ENCODE measurements at places on chromosomes 7 and 10.

GRCh38 chr7:36755484-36755883 is 31.2 kb upstream of the AOAH start:
- no peak for DNase-seq

DNA sequence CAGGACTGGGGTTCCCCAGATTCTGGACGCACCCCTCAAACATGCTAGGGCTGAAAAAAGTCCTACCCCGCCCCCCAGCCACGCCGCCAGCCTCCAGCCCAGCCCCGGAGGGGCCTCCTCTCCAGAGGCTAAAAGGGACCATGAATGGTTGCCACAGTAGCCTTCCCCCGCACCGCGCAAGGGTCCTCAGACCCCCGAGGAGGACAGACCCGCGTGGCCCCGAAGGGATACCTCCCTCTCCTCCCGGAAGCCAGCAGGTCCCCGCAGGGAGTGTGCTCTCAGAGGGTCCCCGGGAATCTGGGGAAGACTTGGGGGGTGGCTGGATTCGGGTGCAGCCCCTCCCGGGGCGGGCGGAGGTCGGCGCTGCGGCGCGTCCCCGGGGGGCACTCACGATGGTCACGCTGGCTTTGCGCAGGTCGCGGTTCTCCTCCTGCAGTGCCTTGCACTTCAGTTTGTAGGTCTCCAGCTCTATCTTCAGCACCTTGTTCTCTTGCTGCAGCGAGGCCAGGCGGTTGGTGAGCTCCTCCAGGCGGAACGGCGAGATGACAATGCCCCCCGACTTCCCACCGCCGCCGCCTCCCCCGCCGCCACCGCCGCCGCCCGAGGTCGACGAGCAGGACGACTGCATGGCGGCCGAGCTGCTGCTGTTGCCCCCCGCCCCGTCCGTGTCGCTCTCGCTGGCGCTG is 482 bp downstream of the CCDC6 start:
- DNase-seq, result no peak

- DNase-seq, result no peak
Observed at GRCh38 chr7:110719741-110720140, 371.2 kb upstream of the LRRN3 start.

DNA sequence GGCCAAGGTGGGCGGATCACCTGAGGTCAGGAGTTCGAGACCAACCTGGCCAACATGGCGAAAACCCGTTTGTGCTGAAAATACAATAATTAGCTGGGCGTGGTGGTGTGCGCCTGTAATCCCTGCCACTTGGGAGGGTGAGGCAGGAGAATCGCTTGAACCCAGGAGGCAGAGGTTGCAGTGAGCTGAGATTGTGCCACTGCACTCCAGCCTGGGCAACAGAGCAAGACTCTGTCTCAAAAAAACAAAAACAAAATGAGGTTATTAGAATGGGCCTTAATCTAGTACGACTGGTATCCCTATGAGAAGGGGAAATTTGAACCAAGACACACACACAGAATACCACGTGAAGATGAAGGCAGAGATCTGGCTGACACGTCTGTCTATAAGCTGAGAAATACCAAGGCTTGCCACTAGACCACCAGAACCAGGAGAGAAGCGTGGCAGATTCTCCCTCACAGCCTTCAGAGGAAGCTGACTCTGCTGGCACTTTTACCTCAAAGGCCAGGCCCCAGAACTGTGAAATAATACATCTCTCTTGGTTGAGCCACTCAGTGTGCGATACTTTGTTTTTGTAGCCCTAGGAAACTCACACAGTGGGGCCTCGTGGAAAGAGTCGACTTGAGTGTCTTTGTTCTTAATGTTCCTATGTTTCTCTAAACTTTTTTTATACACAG is 59.6 kb downstream of the TMEM209 start:
- DNase-seq, result no peak

- DNase-seq, result no peak
Observed at GRCh38 chr10:71878327-71879034, 27.4 kb upstream of the PSAP start.

GRCh38 chr7:10657201-10657600 is 316.5 kb upstream of the PHF14 start:
- no peak for DNase-seq

- DNase-seq, result no peak
Observed at GRCh38 chr10:110192552-110192951, 14.9 kb upstream of the MXI1 start.

GRCh38 chr7:70997261-70997660 is 134.7 kb upstream of the GALNT17 start:
- no peak for DNase-seq

GRCh38 chr7:141295367-141295895 is 221.6 kb downstream of the TMEM178B start:
- DNase-seq, result no peak

- DNase-seq, result peak; percentile 22
Observed at GRCh38 chr7:26153823-26154783, 2.1 kb downstream of the NFE2L3 start.

GRCh38 chr10:71218046-71218650 is 5.8 kb downstream of the UNC5B start:
- no peak for DNase-seq

- no peak for DNase-seq
Observed at GRCh38 chr10:35415505-35415904, 79.2 kb downstream of the CCNY start.

GRCh38 chr7:37393476-37393875 is 55.2 kb downstream of the ELMO1 start:
- no peak for DNase-seq

GRCh38 chr7:8389593-8390261 is 43.7 kb upstream of the NXPH1 start:
- no peak for DNase-seq

GRCh38 chr7:142608630-142609428 is 140.4 kb upstream of the PRSS1 start:
- no peak for DNase-seq

DNA sequence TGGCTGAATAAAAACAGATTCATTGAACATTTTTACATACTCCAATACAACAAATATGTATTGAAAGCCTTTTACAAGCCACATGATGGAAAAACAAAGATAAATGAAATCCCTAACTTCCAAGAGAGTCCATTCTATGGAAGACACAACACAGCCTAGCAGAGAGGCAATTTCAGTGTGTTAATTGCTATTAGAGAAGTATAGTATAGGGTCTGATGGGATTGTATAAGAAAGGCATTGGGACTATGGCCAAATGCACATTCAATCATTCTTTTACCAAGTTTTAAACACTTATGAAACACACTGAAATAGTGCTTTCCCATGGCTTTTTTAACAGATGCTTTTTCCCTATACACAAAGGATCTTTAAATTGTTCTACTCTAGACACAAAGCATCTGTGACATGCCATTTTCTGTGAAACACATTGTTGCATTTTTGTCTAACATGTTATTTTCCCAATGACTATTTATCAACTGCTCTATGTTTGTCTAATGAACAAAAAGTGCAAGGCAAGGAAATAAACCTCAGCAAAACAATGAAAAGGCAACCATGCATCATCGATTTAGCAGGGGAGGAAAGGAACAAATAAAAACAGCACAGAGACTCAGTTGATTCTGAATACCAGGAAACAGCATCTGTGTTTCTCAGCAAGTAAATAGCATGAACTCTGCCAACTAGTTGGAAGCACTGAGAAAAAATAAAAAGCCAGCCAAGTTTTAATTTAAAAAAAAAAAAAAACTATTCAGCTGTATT is 42.4 kb upstream of the PHYHIPL start:
- no peak for DNase-seq

- DNase-seq, result no peak
Observed at GRCh38 chr10:88386821-88387773, 196.0 kb downstream of the RNLS start.

GRCh38 chr7:4959306-4959705 is 319 bp upstream of the MMD2 start:
- DNase-seq, result no peak

- DNase-seq, result no peak
Observed at GRCh38 chr10:74047304-74047703, 49.4 kb downstream of the VCL start.

DNA sequence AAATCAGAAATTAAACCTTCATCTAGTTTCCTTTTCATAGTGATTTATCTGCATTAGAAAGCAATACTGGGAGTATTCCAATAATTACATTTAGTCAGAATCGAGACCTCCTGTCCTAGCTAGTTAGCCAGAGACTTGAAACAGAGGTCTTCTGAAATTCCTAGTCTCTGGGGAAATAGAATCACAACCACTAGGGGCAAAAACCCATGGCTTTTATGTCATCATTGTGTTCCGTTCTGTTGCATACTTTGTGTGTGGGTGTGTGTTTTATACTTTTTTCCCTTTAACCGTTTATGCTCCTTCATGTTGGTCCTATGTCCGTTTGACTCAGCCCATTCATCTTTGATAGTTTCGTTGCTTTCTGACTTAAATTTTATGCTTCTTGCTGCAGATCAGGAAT is 79.8 kb downstream of the RALA start:
- DNase-seq, result no peak

DNA sequence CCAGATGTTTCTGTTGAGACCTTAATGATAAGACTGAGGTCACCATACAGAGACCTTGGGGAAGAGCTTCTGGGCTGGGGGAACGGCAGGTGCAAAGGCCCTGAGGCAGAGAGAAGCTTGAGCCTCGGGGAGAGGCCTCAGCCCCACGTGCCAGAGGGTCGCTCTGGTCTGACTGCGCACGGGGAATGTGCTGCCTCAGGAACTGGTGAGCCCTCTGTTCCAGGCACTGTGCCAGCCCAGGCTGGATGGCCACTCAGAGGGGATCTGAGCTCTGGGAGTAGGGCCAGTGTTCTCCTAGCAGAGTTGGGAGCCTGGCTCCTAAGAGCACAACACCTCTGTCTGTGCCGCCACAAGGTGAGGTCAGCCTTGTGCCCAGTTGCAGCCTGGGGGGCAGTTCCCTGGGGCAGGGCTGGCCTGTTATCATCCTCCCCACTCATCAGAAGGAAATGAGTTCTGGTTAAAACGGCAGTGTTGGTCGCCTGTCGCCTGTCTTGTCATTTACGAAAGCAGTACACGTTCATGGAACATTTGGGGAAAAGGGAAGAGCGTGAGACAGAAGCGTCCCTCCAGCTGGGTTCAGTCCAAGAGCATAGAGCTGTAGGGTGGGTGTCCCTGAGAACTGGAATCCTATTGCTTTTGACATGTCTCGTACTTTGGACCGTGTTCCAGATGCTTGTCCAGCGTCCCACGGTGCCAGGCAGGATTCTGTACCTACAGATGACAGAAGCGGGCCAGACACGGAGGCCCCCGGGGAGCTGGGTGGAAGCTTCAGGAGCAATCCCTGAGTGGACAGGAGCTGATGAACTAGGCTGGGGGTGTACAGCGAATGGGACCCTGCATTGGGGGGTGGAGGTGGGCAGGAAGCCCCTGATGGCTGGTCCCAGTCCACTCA is 4.3 kb downstream of the TTYH3 start:
- no peak for DNase-seq

DNA sequence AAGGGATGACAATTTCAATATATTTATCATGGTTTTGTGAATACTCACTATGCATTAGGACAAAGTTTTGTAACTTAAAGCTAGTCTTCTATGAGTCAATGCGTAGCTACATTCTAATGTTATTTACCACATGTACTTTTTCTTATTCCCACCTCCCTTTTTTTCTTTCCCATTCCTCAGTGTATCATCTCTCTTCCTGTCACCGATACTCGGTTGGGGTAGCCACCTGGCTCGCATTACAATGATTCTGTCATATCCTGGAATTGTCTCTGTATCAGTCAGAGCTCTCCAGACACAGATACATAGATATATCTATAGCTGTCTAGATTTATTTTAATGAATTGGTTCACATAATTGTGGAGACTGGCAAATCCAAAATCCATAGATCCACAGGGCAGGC is 9.8 kb upstream of the RALA start:
- DNase-seq, result no peak

DNA sequence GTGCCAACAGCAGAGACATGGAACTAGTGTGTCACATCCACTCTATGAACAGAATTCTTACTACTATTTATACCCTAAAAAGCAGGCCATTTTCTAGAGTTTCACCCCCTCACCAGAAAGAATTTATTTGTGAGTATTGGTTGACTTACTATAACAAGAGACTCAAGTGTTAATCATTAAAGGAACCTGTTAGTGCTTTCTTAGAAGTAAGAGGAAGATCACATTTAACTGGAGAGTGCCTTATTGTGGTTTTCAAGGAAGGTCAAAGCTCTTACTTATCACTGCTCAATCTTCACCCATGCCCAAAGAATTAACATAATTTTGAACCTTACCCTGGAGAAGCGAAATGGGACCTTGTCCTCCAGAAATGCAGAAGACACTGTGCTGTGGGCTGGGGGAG is 169.3 kb upstream of the PRSS1 start:
- no peak for DNase-seq

DNA sequence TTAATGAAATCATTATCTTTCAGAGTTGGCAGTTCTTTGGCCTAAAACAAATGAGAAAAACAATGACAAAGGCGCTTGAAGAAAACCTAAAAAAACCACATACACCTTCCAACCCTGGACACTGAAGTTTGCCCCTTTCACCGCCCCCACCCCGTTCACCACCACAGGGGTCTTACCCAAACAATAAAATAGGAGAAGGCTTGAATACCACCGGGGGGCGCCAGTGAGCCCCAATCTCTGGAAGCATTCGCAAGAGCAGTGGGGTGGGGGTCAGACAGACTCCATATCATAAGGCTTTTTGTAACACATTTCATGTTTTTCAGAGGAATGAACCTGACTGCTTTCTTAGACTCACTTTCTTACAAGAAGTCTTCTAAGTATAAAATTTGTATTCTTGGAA is 163.6 kb downstream of the PIP4K2A start:
- peak; percentile 67 for DNase-seq

DNA sequence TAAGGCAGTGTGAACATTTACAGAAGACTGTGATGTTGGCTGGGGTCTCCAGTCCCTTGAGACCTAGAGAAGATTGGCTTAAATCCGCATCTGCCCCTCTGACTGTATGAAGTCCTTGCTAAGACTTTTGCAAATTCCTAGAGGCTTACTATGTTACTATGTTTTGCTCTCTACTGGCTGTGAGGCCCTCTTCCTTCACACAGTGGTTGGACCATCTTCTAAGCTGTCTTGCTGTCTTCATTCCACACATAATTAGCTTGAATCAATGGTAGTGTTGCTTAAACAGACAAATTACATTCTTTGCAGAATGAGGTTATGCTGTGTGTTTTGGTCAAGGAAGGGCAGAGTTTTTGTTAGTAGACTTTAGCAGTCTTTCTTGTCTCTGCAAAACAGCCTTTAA is 658.0 kb downstream of the TYW1 start:
- DNase-seq, result no peak

DNA sequence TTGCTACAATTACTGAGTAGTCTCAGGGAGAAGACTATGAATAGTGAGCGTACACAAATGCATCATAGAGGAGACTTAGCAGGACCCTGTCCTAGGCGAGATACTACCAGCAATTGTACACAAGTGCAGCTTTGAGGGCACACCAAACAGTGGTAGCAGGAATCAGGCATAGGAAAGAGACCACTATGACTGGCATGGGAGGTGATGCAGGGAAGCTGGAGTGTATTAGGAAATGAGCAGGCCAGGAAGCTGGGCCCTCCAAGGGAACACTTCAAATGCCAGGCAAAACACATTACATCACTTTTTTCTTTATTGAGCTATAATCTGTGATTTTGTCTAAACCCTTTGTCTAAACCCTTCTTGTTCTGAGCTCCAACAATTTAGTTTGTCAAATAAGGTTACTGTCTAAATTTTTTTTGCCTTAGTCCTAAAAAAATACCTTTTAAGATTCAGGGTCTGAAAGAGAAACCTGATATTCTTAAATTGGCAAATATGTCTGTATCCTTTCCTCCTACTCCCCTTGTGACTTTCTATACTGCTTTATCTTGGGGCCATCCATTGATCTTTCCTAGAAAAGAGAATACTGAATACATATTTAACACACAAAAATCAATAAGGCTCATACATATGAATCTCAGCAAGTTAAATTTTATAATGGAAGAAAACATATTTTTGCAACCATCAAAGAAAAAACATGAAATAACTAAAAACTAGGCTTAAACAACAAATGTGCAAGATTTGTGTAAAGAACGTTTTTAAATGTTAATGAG is 193.8 kb upstream of the PHYHIPL start:
- no peak for DNase-seq
